KBM-7 (cell line): ENCODE measurements at places on chromosomes 7 and 10.

DNA sequence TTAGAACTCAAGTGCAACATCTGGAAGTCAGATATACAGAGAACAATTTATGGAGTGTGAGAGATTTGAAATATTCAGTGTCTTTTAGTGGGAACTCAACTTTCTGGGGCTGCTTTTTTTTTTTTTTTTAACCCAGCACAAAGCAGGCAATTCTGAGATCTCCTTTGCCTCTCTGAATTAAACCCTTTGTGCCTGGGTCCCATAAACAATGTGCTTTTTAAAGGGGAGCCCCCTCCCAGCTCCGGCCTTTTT lies 146.8 kb downstream of the CELF2 start:
- no peak for DNase-seq

- no peak for DNase-seq
Observed at GRCh38 chr10:74882831-74883230, 56.4 kb downstream of the KAT6B start.

GRCh38 chr10:91163869-91164474 lies 56.5 kb upstream of the PCGF5 start:
- DNase-seq, result no peak

GRCh38 chr7:102119213-102119651 lies 167.4 kb upstream of the SH2B2 start:
- DNase-seq, result no peak

GRCh38 chr10:13400196-13400965 lies 52.3 kb upstream of the SEPHS1 start:
- no peak for DNase-seq

DNA sequence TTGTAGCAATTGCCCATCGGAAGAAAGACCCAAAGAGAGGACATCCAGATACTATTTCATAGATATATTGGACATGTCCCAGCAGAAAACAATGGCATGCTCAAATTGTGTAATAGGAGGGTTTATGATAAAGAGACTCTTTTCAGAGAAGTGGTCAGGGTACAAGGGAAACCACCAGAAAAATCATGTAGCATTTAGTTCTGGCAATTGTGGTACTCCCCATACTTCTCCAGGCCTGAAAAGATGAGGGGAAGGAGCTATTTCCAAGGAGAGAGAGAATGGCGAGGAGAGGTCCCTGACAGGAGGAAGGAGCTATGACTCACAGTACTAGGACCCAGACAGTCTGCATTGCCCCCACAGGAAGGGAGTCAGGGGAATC lies 68.4 kb upstream of the ADO start:
- no peak for DNase-seq

GRCh38 chr7:151252961-151253711 lies 4.6 kb upstream of the SMARCD3 start:
- no peak for DNase-seq

- DNase-seq, result no peak
Observed at GRCh38 chr10:972763-973162, 15.5 kb upstream of the GTPBP4 start.

- peak; percentile 84 for DNase-seq
Observed at GRCh38 chr10:11170993-11171851, 153.6 kb downstream of the CELF2 start.

DNA sequence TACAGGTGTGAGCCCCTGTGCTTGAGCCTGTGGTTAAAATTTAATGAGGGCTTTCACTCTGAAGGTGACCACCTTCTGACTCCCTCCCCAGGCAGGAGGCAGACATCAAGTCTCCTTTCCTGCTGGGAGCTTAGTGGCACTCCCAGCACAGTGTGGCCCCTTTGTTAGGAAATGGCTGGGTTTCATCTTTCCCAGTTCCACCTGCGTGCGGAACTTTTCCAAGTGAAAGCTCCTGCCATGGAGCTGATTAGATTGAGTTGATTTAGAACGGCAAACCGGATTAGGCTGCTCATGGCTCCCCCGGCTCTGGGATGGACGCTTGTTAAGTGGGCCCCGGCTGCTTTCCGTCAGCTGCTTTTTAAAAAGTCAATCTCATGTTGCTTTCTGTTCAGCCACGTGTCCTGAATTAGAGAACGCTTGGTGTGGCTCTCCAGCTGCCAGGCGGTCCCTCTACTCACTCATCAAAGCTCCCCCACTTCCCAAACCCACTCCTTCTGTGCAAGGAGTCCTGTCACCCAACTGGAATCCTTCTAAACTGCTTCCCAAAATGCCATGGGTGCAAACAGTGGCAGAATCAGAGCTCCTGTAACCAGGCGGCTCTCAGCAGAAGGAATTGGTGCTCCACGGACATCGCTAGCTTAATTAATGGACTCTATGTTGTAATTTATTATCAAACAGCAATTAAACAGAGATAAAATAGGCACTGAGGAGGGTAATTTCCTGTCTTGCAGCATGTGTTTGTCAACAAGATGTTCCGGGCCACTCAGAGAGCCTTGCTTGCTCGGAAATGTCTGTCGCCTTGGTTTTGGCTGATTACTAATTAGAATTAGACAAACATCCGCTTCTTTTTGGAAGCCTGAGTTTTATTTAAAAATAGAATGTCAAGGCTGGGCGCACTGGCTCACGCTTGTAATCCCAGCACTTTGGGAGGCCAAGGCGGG lies 551.2 kb downstream of the GALNT17 start:
- no peak for DNase-seq

GRCh38 chr10:47167591-47167990 lies 132.4 kb upstream of the GDF10 start:
- no peak for DNase-seq

- DNase-seq, result no peak
Observed at GRCh38 chr7:68730194-68730593, 868.1 kb upstream of the AUTS2 start.

DNA sequence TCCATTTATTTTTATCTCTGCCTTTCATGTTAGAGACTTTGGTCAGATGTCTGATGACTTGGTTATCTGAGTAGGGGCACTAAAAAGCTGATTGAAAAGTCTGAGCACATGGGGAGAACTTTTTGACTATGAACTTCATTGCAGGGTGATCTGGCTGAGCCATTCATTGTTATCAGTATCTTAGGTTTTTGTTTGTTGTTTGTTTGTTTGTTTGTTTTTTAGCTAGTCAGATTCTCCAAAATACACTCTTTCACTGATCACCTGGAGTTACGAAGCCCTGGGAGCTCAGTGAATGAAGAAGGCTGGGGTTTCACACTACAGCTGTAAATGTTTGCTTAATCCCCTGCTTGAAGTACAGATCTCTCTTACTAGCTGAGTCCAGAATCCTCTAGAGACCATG lies 28.6 kb upstream of the DLG5 start:
- no peak for DNase-seq

DNA sequence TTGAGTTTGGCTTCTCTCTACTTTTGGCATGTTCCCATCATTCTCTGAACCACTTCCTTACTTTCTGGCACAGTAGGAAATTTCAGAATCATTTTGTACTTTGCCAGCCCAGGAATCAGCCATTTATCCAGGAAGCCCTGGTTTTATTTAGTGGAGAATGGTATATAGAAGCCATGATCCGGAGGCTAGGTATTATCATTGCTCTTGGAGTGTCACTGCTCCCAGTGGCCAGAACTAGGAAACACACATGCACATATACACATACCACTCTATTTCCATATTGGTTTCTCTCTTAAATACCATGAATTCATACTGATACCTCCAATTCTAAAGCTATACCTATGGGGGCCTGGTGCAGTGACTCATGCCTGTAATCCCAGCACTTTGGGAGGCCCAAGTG lies 36.3 kb downstream of the SUFU start:
- no peak for DNase-seq

DNA sequence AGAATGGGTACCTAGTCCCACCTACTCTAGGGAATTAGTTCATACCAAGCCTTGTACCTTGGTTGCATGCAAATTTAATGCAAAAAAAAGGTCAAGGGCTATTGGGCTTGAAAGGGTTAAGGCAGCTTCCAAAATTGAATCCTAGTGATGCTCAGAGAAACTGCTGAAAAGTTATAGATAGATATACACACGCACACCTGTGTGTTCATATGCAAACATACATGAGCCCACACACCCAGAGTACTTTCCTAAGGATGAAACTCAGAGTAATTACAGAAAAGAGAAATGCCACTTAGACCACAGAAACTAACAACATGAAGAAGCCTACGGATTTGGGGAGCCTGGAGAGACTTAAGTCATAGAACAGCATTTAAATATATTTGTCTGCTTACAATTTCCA lies 1.5 kb downstream of the SLC25A13 start:
- peak; percentile 14 for DNase-seq

GRCh38 chr7:8564281-8564680 lies 130.9 kb downstream of the NXPH1 start:
- DNase-seq, result no peak

DNA sequence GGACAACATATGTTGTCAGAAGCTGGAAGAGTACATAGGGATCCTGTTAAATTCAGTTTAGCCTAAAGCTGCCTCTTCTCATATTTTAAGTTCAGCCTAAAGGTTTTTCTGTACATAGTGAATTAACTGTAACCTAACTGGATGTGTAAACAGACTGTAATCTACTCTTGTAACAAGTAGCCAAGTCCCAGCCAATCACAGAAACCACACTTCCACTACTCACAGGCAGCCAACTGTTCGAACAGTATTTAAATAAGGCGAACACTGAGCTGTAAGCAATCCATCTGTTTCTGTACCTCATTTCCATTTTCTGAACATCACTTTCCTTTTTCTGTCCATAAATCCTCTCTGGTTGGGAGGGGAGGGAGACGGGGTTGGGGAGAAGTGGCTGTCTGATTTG lies 15.0 kb upstream of the STN1 start:
- no peak for DNase-seq

DNA sequence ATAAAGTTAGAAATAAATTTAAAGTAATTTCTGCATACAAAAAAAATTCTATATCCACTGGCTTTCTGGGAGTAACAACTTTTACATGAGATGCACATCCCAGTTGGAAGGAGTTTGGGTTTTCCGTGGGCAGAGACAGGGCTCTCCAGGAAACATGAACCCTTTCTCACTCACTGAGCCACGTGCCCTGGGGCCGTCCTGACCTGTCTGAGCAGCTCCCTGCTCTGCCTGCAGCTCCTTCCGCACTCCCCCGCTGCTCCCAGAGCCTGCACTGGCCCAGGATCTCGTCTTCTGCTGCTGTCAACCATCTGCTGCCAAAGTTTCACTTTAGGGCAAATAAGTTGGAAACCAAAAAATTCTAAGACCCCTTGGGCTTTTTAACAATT lies 169.1 kb downstream of the DIP2C start:
- DNase-seq, result no peak

GRCh38 chr10:122390271-122390670 lies 15.8 kb downstream of the PLEKHA1 start:
- DNase-seq, result no peak

DNA sequence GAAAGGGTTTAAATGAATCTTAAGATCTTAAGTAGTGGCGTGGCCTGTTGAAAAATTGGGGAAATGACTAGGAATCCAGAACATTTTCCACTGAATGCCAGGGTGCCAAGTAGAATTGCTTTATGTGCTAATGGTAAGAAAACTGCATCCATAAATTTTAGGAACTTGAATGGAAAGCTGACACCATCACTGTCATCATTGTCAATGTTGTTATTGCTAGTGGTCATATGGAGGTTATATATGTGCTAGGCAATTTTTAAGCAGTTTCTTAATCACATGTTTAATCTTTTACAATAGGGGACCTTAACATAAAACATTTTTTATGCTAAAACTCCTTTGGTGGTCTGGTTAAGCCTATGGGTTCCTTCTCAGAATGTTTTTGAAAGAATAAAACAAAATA lies 13.1 kb downstream of the MARCHF5 start:
- DNase-seq, result no peak

- peak; percentile 70 for DNase-seq
Observed at GRCh38 chr7:81684514-81685269, 85.2 kb downstream of the HGF start.

GRCh38 chr7:147861058-147861716 lies 729.4 kb upstream of the C7orf33 start:
- no peak for DNase-seq

- no peak for DNase-seq
Observed at GRCh38 chr10:71651428-71651827, 68.2 kb downstream of the C10orf105 start.

DNA sequence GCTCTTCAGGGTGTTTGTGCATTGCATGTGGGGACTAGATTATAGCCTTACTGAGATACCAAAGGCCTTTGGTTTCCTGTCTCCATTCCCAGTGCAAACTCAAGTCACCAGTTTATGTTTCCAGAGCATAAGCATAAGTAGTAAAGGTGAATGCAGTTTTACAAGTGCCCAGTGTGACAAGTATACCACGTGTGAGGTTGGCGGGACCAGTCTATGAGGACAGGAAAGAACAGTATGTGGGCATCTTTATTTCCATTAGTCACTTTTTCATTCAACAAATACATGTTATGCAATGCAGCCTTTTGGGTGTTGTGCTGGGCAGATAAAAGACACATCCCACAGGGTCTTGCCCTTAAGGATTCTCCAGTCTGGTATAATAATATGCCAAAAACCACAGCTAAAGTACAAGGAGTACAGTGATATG lies 146.5 kb downstream of the ARID5B start:
- DNase-seq, result no peak

DNA sequence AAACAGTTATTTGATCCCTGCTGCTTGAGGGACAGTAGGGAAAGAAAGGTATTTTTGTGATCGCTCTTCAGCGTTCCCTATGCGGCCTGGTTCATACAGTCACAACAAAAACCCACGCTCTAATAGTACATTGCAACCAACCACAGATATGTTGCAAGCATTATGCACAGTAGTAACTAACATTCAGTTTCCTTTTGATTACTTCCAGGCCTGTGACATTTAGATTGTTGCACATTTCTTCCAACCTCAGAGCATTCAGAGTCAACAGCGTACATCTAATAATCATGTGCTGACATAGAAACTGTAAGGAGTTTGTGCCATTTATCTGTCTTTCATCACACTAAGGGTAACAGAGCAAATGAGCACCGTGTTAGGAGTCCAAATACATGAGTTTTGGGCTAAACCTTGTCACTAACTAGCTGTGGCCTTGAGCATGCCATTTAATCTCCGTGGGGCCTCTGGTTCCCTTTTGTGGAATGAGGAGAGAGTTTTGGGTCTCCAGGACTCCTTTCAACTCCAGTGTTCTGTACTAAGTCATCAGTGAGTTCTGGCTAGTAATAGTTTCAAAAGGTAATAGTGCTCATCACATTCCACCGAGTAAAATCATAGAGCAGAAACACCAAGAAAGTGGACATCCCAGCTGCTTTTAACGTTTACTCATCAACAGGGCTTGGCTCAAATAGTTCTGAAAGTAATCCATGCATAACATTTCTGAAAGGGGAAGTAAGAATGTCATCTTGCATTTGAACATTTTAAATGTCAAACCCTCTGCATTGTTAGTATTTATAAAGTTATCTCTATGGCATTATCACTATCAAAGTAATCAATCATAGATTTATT lies 99.0 kb upstream of the FZD1 start:
- DNase-seq, result peak; percentile 3

DNA sequence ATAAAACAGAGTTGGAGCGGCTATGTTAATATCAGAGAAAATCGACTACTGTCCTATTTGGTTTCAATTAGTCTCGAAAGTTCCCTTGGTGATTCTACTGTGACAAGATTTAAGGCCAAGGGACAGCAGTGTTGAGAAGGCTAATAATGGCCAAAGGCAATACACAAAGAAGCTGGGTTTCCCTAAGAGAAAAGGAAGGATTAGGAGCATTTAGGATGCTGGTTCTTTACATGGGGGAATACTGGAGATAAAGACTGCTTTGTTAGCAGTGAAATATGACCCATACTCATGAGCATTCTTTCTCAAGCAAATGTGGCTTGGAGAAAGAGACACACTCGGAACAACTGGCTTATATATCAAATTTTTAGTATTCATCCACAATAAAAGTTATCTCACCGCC lies 32.2 kb downstream of the IQUB start:
- DNase-seq, result no peak
